ENCODE measurements at places on chromosomes 2 and 18. TPM values are rescaled to one million over a fixed set of nuclear protein-coding genes. Genes with fewer than 3 reads are reported as not detected.

DNA sequence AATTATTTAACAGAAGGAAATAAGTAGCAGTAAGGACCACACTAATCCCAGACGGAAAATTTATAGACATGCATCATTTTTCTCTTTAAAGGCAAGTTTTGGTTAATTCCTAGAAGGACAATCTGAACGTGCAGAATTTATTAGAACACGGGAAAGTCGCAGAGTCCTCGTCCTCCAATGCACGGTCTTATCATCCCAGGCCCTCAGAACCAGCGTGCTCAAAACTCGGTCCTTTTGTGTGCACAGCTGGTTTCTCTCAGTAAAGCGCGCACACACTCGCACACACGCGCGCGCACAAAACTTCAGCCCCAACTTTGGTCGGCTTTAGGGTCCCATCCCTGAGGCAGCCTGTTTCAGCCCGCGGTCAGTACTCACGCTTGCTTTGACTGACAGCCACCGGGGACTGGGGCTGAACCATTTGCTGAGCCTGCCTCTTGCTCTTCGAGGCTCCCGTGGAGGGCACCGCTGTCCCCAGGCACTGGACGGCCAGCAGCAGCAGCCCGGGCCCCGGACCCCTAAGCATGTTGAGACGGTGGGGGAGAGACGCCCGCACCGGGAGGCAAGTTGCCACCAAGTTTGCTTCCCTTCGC, 493 bp downstream of the FN1 start:
- peak overlapping the region; percentile 72 for H3K4me3 ChIP-seq
- H3K27me3 ChIP-seq: no peaks in the 10 kb centered on the region
- no peaks in the 10 kb centered on the region for H3K36me3 ChIP-seq
- peak overlapping the region; percentile 49 for H3K27ac ChIP-seq
- no peak for DNase-seq

The TRIM54 gene
- 65.9 TPM for total RNA-seq

DNA sequence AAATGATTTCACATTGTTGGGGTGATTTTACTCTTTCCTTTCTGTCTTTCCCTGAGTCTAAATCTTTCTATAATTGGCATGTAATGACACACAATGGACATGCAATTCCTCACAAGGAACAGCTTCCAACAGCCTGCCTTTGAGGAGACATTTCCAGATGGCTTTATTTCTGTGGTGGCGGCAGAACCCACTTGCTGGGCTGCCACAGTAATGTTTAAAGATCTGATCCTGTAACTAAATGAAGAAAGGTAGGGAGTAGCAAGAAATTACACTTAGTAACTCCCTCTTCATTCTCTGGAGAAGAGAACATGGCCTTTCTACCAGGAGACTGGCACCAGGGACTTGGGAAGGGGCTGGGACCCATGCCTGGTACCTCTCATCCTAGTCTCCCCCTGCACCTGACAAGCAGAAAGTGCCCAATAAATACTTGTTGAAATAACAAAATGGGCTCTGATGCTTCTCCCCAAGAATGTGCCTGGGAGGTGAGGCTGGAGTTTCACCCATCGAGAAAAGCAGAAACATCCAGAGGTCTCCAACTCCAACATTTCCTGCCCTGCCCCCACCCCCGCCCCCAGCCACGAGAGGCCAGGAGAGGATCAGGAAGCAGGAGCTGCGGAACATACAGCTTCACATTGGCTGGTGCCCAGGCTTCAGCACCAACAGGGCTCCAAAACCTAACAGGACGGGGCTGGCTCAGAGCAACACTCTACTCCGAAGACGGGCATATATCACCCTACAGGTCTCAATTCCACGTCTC, 92.1 kb downstream of the PXDN start:
- no peaks in the 10 kb centered on the region for H3K27me3 ChIP-seq
- H3K4me3 ChIP-seq: no peak overlapping the region
- H3K4me1 ChIP-seq: no peaks in the 10 kb centered on the region
- no peak for DNase-seq
- H3K36me3 ChIP-seq: peaks cover 7% of the 10 kb centered on the region

DNA sequence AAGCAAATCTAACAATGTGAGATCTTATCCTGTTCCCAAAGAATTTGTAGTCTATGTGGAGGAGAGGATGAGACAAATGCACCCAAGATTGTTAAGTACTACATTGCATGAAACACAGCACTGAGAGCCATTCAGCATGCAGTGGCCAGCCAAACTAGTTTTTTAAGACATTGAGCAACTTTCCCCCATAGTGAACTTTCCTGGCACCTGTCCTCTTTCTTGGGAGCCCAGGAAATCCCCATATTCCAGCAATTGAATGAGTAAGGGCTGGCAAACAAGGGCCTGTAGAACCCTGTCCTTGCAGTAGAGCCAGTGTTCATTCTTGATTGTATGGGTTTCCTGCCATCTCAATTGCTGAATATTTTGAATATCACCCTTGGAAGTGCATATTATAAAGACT, 58.8 kb upstream of the FIGN start:
- no peaks in the 10 kb centered on the region for H3K27me3 ChIP-seq
- H3K27ac ChIP-seq: no peak overlapping the region
- H3K4me3 ChIP-seq: no peak overlapping the region
- peaks cover 6% of the 10 kb centered on the region for H3K4me1 ChIP-seq
- no peak for DNase-seq

The TMEM163 gene
- 45.8 TPM for total RNA-seq

The KLHL29 gene
- total RNA-seq: 11.0 TPM

- H3K27ac ChIP-seq: no peak overlapping the region
- no peaks in the 10 kb centered on the region for H3K36me3 ChIP-seq
- no peak overlapping the region for H3K4me3 ChIP-seq
- H3K4me1 ChIP-seq: no peaks in the 10 kb centered on the region
- no peak for DNase-seq
Observed at GRCh38 chr2:192604295-192604694, 409.6 kb upstream of the TMEFF2 start.

DNA sequence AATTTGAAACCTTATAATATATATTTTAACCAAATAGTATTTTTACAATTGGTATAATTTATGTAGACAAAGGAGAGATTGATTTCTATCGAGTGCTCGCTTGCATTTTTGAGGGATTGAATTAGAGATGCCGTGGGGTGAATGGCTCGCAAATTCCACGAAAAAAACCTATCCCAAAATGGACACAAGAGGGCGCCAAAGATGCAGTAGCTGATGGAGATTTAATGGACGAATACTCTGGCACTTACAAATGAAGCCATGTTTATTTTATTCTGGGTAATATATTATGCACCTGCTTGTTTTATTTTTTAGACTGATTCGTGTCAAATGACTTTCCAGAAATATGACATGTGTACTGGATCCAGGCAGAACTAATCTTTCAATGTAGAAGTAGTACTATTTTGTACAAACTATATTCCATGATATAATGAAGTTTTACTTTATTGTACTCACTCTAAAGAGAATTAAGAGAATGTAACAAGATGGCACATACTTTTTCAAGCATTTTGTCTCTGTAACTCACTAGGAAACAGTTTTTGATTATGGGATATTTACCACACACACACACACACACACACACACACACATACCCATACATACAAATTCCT, 505.4 kb downstream of the PLCL1 start:
- no peak overlapping the region for H3K4me3 ChIP-seq
- H3K27me3 ChIP-seq: peaks cover 22% of the 10 kb centered on the region
- no peaks in the 10 kb centered on the region for H3K36me3 ChIP-seq
- no peak overlapping the region for H3K27ac ChIP-seq
- DNase-seq: peak; percentile 65

GRCh38 chr2:189515264-189515663, 65.3 kb downstream of the SLC40A1 start:
- no peaks in the 10 kb centered on the region for H3K27me3 ChIP-seq
- no peak overlapping the region for H3K4me3 ChIP-seq
- no peaks in the 10 kb centered on the region for H3K36me3 ChIP-seq
- peaks cover 8% of the 10 kb centered on the region for H3K4me1 ChIP-seq

The HOXD11 gene
- not detected for total RNA-seq

All from cardiac muscle cell (in vitro differentiated cells and primary cell).